ENCODE measurements at places on chromosomes 5 and 9. TPM values are rescaled to one million over a fixed set of nuclear protein-coding genes. Genes with fewer than 3 reads are reported as not detected.

PCDHGB7 gene
- polyA plus RNA-seq: 0.78 TPM

GRCh38 chr9:79809931-79810330, 238.2 kb downstream of the TLE4 start:
- no peak for DNase-seq

PCDHB13 gene
- polyA plus RNA-seq: 0.11 TPM

DNA sequence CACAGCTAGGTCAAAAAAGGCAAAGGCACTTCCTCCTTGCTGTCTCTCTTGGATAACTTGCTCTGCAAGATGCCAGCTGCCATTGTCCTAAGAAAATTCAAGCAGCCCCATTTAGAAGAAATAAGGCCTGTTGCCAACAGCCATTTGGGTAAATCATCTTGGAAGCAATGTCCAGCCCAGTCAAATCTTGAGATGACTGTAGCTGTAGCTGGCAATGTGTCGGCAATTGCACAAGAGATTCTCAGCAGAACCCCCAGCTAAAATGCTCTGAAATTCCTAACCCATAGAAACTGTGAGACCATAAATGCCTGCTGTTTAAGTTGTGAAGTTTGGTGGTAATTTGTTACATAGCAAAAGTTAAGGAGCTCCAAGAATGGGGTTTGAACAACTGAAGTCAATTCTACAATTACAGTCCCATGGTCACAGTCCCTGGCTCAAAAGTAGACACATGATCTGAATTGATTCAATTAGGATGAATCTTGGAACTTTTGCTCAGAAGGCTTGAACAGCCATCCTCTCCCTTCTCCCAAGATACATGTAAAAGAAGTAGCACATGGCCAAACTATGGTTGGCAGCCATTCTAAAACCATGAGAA, 151.1 kb downstream of the MPDZ start:
- DNase-seq: no peak

DNA sequence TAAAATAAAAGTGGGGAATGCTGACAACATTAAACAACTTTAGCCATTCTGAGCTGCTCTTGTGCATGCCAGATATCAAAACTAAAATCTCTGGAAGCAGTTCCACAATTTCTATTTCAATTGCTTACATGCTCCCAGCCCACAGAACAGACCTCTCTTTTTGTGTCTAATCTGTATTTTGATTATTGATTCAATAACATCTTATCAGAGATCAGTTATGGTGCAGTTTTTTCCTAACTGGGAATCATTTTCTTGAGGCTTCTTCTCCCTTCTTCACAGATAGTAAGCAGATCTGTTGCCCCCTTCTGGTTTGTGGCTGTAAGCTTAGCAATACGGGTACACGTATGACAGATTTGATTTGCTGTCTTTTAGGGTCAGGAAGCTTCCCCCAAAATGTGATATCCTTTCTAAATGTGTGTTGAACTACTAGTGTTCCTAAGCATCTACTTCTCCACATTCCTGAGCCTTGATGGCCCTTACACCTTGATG, 39.4 kb downstream of the MRPS27 start:
- DNase-seq: no peak

- DNase-seq: no peak
Measured at GRCh38 chr5:54869691-54870090, 115.7 kb downstream of the ESM1 start.

- no peak for DNase-seq
Measured at GRCh38 chr9:135223831-135224230, 136.4 kb downstream of the OLFM1 start.

WNT8A gene
- polyA plus RNA-seq: not detected

IRF1 gene
- polyA plus RNA-seq: 27.3 TPM

GRCh38 chr5:23468658-23469057, 38.8 kb upstream of the PRDM9 start:
- no peak for DNase-seq

DNA sequence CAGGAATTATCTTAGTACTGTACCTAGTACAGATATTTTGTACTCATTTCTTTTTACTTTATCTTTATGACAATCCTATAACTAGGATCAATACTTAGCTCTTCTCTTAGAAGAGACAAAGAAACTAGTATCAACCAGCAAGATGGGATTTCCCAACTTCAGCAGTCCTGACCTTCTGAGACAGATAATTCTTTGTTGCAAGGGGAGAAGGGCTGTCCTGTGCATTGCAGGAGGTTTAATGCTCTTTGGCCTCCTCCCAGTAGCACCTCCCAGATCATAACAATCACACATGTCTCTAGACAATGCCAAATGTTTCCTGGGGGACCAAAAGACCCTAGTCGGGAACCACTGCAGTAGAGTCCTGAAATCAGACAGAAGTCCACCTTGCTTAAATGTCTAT, 424.3 kb upstream of the DMAC1 start:
- no peak for DNase-seq

DNA sequence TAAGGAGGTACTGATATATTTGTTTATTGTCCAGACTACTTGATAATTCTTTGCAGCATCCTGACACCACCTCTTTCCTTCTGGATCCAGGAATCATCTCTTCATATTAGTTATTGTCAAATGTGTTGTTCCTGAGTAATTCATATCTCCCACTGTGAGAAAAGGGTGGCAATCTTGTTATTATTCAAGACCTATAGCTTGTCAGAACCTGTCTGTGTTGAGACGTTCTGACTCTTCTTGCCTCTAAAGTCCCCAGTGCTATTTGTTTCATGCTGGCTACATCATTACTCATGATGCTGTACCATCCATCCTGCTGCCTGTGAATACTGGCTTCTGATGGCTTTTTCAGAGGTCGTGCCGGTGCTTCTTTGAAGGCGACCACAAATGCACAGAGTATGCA, 68.7 kb upstream of the TAF11L2 start:
- DNase-seq: no peak

KLHL3 gene
- 2.3 TPM for polyA plus RNA-seq

ZDHHC12 gene
- polyA plus RNA-seq: 30.9 TPM

- DNase-seq: no peak
Measured at GRCh38 chr9:90909747-90910283, 108.2 kb downstream of the SYK start.

- DNase-seq: no peak
Measured at GRCh38 chr5:157603333-157604190, 28.0 kb upstream of the ADAM19 start.

- no peak for DNase-seq
Measured at GRCh38 chr5:77906806-77907205, 130.7 kb upstream of the TBCA start.

SCGB3A1 gene
- polyA plus RNA-seq: 1.5 TPM

- DNase-seq: no peak
Measured at GRCh38 chr5:12662545-12663314, 758.5 kb upstream of the CTNND2 start.

CCDC192 gene
- not detected for polyA plus RNA-seq

GRCh38 chr9:21507483-21507790, 25.3 kb upstream of the IFNE start:
- DNase-seq: no peak

GRCh38 chr9:133959966-133960567, 32.1 kb downstream of the VAV2 start:
- DNase-seq: no peak

ADCY2 gene
- polyA plus RNA-seq: not detected

ARSB gene
- polyA plus RNA-seq: 3.5 TPM

DNA sequence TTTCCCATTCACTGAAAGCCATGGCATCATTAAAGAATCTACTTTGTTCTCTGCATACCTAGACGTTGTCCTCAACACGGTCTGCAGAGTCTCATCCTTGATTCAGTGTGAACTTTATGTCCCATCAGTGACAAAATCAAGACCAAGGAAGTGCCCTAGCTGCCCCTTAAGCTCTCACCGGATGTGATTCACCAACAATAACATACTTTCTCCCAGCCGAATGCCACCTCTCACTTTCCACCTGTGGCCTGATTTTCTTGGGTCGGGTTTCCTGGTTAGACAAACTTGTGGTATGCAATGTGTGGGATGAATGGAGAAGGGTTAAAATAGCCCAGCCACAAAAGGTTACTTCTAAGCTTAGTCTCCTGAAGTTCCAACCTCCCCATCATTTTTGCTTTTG, 145.3 kb upstream of the PAPPA start:
- no peak for DNase-seq

C9 gene
- polyA plus RNA-seq: 839 TPM

GRCh38 chr9:130186051-130186450, 13.8 kb downstream of the NCS1 start:
- no peak for DNase-seq

ECM2 gene
- 14.1 TPM for polyA plus RNA-seq

HEXB gene
- 84.5 TPM for polyA plus RNA-seq

MSX2 gene
- polyA plus RNA-seq: 0.09 TPM

GRCh38 chr9:120899490-120900068, 22.6 kb upstream of the PHF19 start:
- no peak for DNase-seq

DNA sequence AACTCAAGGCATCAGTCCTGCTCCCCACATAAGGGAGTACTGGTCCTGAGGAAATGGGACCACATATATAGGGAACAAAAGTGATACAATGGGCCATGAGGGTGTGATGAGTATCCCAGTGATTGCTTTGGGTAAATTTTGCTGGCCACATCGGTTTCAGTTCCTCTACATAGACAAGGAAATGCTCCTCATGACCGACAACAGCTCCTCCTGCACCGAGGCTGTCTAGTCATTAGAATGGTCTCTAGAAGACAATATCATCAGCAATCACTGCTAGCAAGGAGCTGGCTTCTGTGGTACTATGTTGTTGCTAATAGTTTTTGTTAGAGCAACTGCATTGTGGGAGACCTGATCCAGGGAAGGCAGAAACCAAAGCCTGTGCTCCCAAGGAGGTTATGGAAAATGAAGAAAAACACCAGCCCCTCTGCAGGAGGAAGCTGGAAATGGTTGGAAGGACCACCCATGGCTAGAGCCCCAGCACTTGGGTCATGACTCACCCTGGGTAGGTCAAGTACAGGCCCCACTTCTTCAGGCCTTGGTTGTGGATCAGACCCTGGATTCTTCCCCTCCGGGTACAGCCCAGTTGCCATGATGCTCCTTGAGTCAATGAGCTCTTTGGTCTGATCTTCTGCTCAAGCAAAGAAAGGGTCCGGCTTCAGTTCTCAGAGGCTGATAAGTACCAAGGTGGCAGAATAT, 3.4 kb upstream of the CTSL start:
- no peak for DNase-seq

- no peak for DNase-seq
Measured at GRCh38 chr9:113993838-113994540, 84.1 kb downstream of the AMBP start.

DNA sequence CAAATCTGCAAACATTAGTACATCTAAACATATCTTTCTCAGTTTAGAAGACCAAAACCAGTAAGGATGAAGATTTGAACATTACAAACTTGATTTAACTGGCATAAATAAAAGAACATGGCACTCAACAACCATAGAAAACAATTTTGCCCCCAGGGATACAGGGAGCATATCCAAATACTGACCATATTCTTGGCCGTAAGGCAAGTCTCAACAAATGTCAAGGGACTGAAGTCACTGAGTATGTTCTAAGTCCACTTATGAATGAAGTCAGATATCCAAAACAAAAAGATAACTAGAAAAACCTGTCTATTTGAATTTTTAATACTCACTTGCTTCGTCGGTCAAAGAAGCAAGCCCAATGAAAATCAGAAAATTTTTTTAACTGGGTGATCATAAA, 14.1 kb downstream of the FEM1C start:
- DNase-seq: no peak

CERCAM gene
- 1.1 TPM for polyA plus RNA-seq

- no peak for DNase-seq
Measured at GRCh38 chr9:98094316-98094715, 24.7 kb downstream of the TRIM14 start.

DNA sequence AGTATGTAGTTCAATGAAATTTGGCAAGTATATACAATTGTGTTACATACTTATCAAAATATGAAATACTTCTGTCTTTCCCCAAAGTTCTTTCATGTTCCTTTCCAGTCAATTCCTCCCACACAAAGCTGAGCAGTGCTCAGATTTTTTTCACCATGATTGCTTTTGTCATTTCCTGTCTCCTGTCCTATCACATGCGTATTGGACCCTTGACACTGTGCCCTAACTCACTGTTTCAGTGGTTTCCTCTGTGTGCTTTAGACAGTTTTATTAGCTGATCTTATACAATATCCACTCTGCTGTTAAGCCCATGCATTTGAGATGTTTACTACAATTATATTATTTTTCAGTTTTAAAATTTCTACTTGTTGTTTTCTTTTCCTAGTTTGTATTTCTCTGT, 463.6 kb upstream of the MEF2C start:
- no peak for DNase-seq

GRCh38 chr9:111362526-111362925, 32.5 kb upstream of the OR2K2 start:
- DNase-seq: no peak

NSG2 gene
- polyA plus RNA-seq: not detected

DNA sequence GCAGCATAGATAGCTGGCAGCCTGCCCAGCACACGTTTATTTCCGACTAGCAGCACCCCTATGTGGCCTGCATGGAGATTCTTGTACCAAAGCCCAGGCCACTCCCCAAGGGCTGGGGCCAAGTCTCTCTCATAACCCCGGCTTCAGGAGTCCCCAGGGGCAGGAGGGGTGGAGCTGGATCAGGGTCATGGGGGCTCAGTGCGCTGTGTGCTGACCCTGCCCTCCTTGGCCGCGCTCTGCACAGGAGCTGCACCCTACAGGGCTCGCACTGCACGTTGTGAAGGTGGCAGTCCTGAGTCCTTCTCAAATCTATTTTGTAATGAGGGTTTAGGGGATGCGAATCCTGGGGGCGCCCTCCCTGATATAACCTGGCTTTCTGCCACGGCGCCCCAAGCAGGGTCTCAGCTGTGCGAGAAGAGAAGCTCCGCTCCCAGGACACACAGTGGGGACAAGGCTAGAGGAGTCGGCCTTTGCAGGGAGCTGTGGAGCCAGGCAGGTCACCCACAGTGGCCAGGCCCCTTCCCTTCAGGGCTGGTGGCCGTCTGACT, 28.6 kb downstream of the NKD2 start:
- DNase-seq: no peak

- peak; percentile 67 for DNase-seq
Measured at GRCh38 chr9:133148199-133149129, 15.2 kb downstream of the GBGT1 start.

DNA sequence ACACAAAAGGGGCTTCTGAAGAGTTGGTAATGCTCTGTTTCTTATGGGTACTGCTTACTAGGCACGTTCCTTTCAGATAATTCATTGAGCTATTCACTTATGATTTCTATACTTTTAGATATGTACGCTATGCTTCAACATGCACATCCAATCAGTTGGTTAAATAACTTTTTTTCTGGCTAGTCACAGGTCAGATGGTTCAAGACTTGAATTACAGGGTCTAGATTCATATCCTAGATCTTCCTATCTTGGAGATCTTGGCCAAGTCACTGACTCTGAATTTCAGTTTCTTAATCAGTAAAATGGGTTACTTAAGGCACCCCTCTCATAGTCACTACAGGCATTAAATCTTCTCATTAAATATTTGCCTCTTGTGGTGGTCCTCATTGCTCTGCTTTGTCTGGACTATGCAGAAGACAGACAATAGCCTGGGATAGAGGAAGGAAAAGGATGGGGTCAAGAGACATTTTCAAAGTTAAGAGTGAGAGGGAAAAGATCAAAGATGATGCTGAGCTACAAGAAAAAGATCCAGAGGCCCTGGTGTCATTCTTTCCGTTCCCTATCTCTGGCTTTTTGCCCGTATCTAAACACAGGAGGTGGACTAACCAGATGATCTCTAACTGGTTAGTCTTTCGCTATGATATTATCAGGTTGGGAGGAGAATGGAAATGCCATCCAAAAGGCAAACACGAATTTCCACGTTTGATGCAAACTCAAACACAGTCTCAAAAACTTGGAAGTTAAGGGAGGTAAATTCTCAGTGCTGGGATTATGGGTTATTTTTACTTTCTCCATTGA, 1.8 kb upstream of the CCDC180 start:
- no peak for DNase-seq

- DNase-seq: no peak
Measured at GRCh38 chr5:158644301-158644700, 455.4 kb downstream of the EBF1 start.

ZNF483 gene
- polyA plus RNA-seq: 0.46 TPM

All from liver (tissue), 10 donors.